ENCODE measurements at places on chromosomes 16 and 17.

DNA sequence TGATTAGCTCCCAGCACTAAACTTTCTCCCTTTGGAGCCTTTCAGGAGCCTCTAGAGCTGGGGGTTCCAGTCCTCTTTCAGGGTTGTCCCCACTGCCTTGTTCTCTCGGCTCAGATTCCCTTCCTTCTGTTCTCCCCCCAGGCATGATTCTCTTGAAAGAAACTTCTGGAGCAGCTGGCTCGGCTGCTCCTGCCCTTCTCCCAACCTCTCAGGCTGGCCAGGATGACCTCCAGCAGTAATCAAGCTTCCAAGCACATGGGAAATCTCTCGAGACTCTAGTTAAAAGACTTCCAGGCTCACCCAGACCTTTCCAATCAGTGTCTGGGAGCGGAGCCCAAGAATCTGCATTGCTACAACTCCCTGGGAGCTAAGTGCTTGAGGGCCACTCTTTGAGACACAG, 3.6 kb downstream of the SDK2 start:
- DNase-seq, result no peak

- DNase-seq, result no peak
Measured at GRCh38 chr16:87723226-87723623, 42.6 kb downstream of the KLHDC4 start.

- no peak for DNase-seq
Measured at GRCh38 chr17:76753061-76753961, 15.4 kb downstream of the MFSD11 start.

GRCh38 chr16:82345318-82345717, 175.3 kb upstream of the MPHOSPH6 start:
- no peak for DNase-seq

DNA sequence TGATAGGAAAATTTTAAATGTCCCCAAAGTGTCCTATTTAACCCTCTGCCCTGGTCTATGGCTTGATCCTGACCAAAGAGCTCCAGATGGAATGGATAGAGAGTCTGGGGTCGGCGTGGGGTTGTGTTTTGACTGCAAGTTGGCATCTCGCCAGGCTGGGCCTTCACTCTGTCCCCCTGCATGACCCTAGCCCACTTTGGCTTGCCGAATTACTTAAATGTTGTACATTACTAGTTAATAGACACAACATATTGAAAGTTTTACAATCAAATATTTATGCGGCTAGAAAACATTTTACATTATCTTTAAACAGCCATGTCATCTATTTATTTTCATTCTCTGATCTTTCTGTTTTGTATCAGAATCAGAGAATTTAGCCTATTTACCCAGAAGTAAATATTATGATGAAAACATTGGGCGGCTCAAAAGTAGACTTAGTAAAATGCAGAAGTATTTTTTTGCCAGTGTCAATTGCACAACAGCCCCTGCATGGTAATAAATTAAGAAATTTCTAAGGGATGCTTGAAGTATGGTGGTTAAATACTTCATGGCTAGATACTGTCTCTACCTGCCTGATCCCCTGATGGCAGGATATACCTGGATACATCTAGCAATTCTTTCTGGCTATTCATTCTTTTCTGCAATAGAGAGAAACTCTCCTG, 18.8 kb upstream of the MYOCD start:
- DNase-seq, result no peak

- DNase-seq, result no peak
Measured at GRCh38 chr17:81386141-81386645, 9.1 kb upstream of the BAHCC1 start.

DNA sequence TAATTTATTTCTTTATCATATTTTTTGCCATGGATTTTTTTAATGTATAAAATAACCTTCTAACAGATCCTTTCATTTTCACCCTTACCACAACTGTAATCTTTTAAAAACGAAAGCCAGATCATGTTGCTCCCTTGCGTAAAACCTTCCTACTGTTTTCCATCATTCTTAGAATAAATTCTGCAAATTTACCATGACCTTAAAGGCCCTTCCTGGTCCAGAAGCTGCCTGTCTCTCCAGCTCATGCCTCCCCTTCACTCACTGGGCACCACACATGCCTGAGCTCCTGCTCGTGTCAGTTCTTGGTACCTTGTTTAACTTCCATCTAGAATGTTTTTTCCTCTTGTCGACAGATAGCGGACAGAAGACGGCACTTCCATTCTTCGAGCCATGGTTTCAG, 245.0 kb upstream of the CDH5 start:
- DNase-seq, result no peak

All from breast epithelium (tissue), 4 donors.